ENCODE measurements at places on chromosomes 7 and 10.

DNA sequence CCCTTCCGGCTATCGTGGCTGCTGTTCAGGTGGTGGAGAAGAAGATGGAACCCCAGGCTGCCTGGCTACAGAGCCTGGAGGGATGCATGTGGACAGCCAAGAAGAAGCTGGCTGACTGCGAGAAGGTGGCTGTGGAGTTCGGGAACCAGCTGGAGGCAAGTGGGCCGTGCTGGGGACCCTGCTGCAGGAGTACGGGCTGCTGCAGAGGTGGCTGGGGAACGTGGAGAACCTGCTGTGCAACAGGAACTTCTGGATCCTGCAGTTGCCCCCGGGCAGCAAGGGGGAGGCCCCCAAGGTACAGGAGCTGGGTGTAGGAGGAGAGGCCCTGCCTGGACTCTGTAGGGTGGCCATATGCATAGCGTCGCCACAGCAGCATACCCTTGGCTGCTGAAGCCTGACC is 25.6 kb downstream of the ZNF783 start:
- no peak for DNase-seq

- no peak for DNase-seq
These were observed 74.8 kb upstream of the RPA3 start for GRCh38 chr7:7793249-7793648.

DNA sequence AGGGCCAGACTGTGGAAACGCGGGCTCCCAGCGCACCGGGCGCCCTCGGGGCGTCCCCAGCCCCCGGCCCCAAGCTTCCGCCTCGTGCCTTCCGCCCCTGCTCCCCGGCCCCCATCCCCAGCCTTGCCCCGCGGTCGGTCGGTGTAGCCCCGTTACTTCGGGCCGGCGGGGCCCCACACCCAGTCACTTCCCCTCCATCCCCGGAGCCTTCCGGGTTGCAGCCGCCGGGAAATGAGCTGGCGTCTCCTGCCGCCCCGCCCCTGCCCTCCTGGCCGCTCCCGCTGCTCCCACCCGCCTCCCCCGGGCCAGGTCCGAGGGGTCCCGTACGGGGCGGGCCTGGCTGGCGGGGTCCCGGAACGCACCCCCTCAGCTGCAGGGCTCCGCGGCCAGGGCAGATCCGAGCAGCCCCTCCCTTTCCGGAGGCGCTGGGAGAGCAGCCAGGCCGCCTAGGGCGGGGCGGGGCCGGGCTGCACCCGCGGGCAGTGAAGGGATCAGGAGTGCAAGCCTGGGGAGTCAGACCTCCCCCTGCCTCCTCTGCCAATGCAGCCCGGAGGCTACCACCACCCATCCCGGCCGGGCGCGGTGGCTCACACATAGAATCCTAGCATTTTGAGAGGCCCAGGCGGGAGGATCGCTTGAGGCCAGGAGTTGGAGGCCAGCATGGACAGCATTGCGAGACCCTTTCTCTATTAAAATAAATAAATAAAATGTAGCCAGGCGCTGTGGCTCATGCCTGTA is 709 bp downstream of the ARPC1B start:
- peak; percentile 84 for DNase-seq

DNA sequence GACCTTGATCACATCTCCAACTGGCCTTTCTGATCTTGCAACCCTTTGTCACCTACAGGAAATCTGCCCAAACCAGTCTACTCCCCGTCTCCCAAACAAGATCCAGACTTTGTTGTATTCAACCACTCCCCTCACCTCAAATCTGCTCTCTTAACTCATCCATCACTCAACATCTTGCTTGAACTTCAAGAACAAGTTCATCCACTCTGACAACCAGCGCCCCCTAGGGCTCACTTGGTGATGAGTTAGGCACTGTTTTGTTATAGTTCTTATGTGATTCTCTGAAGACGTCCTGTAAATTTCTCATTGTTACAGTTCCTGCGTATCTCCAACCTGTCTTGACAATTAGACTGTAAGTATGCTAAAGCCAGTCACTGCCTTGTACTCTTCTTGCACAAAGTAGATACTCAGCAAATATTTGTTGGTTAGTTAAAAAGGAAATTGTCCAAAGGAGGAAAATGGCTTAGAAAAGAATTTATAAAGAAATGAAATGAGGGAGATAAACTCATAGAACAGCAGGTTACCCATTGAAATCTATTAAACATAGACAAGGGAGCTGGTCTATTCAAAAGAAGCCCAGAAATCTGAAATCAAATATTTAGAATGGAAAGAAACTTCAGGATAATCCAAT is 5.3 kb downstream of the FRMD4A start:
- DNase-seq, result peak; percentile 44

- DNase-seq, result no peak
These were observed 52.1 kb upstream of the PDZD8 start for GRCh38 chr10:117427356-117427755.

DNA sequence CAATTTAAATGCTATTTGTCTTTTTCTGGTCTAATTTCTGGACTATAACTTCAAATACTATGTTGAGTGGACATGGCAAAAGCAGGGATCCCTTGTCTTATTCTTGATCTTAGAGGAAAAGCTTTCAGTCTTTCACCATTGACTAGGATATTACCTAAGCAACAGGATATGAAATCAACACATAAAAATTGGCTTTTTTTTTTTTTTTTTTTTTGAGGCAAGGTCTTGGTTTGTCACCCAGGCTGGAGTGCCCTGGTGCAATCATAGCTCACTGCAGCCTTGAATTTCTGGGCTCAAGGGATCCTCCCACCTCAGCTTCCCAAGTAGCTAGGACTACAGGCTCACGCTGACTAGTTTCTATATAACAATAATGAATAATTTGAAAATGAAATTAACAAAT is 90.8 kb downstream of the JMJD1C start:
- no peak for DNase-seq

DNA sequence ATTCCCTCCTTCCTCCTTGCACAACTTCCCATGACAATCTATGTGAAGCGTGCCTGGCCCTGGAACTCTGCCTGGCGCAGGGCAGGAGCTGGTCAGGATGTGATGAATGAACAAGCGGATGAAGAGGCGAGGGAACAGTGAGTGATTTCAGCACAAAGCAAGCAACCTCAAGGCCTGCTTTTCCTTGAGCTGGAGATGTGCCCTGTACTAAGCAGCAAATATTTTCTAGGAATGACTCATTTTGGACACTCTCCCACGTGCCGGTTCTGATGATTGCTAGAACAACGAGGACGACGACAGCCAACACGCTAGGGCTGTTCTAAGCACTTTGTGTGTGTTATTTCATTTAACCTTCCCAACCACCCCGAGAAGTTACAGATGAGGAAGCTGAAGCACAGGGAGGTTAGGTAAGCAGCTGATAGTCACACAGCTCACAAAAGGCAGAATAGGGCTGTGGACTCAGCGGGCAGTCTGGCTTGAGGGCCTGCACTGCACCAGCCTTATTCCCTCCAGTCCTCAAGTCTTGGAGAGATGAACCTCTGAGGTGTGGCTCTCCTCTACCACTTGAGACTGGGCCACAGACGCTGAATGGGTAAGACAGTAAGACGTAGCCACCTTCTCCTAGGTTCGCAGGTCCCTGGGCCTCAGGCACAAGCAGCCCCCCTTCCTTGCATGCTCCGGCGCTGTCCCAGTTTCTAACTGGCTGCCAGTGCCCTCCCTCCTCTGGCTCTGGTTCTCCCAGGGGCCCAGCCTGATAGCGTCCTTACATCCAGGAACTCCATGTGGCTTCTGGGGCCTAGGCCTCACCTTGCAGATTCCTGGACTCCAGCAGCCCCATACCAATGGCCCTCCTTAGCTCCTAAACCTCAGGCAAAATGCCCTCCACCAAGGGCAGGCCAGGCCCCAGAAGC is 59.0 kb downstream of the YKT6 start:
- DNase-seq, result no peak

DNA sequence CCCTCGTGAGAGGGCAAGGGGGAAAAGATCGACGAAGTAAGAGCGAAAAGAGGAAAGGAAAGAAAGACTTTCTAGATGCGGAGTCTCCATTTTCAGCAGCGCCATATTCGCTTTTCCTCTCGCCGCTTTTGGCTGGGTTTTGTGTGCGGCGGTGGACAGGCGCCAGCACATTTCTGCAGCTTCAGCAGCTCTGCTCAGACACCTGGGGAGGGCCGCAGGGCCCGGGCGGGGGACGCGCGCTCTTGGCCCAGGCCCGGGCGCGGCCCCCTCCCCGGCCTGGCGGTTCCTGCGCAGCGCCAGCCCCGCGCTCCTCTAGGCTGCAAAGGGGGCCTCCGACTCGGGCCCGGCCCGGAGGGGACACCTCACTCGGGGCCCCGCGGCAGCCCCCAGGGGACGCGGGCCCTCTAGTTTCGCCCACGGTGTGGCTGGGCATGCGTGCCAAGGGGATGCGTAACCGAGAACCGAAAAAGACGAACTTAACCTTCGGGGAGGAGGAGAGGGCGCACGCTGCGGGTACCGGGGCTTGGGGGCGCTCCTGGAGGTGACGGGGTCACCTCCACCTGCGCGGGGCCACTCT is 34.5 kb upstream of the EBLN1 start:
- DNase-seq, result no peak

GRCh38 chr10:26759008-26759407 is 61.5 kb downstream of the PDSS1 start:
- DNase-seq, result no peak

- DNase-seq, result no peak
These were observed 87.3 kb upstream of the PIK3CG start for GRCh38 chr7:106777674-106778299.

DNA sequence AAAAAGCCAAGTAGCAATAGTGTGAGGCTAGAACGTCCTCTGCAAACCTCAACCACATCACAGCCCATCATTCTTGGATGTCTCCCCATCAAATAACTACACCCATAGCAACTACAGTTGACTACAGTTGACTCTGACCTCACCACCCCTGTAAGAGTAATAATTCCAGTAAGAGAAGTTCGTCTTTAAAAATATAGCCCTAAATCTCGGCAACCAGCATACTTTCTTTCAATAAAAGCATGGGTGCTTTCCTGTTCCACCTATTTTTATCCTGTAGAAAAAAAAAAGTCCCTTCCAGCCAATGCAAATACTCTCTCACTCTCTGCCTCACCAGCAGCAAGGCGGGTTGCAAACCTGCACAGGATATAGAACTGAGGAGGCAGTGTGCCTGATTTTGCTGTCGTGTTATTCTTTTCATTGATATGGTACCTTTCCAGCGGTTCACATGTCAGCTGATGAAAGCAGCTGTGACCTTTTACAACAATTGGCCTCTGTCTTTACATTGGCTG is 187.5 kb upstream of the NFE2L3 start:
- no peak for DNase-seq

GRCh38 chr10:124724279-124725027 is 19.7 kb downstream of the FAM53B start:
- no peak for DNase-seq

DNA sequence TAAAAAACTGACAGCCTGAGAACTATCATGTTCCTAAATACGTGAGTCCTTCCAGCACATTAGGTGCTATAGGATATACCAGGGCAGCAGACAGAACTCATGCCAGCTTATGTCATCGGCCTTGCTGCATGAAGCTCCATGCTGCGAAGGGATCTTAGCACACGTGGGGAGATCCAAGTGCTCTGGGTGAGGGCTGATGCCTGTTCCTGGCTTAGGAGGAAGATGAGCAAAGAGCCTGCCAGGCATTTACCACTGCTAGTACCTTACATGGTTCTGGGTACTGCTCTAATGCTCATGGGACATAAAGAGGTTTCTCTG is 43.2 kb downstream of the SVIL start:
- DNase-seq, result no peak

DNA sequence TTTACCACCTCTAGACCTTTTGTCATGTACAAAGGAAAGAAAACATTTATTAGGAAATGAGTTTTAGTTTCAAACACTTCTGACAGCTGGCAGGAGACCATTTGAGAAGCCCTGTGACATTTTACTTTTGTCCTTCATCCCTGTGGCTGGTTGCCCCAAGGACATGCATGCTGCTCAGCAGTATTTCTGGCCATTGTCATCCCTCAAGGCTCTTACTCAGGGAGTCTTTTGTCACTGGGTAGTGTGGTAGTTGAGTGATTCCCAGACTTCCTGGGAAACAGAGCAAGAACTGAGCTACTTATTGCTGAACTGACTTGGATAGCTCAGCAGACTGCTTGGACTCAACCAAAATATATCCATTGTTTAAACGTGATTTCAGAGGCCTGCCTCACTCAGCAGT is 142.8 kb downstream of the LRRC4 start:
- no peak for DNase-seq

DNA sequence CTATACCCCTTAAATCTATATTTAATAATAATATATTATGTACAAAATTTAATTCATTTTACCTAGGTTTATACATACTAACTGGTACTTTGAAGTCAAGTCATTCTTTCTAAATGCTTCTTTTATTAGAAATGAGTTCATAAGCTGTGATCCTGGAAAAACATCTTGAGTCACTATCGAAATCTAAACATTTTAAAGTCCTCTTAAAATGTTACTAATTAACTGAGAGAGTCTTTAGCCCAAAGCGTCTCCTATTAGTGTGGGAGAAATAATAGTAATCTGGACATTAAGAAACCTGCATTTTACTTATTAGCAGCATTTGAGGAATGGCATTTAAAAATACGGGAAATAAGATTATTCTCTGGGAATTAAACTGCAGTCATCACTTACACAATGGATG is 142.7 kb downstream of the CTNNA3 start:
- DNase-seq, result no peak

DNA sequence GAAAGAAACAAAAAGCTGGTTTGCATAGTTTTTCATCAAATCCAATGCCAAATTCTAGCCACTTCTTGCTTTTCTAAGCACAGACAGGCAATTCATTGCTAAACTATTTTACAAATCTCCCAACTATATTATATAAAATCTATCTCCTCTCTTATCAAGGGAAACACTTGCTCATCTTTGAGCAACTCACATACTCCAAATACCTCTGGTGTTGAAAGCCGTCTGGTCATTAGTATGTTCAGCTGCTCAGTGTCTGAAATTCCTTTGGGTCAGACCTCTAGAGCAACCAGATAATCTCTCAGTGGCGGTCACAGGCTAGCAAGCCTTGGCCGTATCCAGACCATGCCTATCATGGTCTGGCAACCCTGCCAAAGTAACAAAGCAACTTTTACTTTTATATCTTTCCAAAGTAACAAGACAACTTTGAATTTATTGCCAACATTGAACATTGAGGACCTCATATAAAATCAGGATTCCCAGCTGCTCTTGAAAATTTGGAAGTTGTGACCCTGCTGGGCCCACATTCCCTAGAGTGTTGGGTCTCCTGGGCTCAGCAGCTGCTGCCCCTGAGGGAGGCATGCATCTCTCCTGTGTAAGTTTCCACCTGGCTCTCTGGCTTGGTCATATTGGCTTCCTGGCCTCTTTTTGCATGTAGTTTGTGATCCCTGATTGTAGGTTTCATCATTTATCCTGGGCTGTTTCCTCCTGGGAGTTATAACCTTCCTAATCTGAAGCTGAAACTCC is 56.8 kb upstream of the LANCL2 start:
- DNase-seq, result no peak

- no peak for DNase-seq
These were observed 25.9 kb downstream of the HELLS start for GRCh38 chr10:94571528-94571927.

All from OCI-M1 (cell line).